ENCODE measurements at places on chromosomes 3 and 15.
A peak's percentile ranks its signal among the peaks of the same experiment; 100 is the strongest.

- peak; percentile 47 for DNase-seq
Observed at GRCh38 chr3:55476515-55476914, 10.6 kb downstream of the WNT5A start.

- DNase-seq, result no peak
Observed at GRCh38 chr15:57133127-57133968, 214.9 kb downstream of the TCF12 start.

- DNase-seq, result no peak
Observed at GRCh38 chr3:140368223-140368811, 309.5 kb upstream of the TRIM42 start.

DNA sequence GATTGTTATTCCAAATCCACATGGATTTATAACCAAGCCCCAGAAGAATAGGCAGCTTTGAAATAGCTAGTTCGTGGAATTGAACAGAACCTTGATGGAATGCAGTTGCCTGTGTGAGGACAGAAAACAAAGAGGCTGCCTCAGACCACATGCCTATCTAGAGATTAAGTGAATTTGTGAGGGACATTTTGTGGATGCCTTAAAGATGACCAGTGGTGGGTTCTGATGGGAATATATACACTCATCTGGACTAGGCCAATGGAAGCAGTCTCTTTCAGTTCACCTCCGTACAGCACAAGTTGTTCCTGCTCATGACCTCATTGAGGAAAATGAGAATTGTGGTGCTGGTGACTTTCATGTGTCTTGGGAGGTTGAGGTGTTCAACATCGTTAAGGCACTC lies 63.2 kb upstream of the PYDC2 start:
- no peak for DNase-seq

DNA sequence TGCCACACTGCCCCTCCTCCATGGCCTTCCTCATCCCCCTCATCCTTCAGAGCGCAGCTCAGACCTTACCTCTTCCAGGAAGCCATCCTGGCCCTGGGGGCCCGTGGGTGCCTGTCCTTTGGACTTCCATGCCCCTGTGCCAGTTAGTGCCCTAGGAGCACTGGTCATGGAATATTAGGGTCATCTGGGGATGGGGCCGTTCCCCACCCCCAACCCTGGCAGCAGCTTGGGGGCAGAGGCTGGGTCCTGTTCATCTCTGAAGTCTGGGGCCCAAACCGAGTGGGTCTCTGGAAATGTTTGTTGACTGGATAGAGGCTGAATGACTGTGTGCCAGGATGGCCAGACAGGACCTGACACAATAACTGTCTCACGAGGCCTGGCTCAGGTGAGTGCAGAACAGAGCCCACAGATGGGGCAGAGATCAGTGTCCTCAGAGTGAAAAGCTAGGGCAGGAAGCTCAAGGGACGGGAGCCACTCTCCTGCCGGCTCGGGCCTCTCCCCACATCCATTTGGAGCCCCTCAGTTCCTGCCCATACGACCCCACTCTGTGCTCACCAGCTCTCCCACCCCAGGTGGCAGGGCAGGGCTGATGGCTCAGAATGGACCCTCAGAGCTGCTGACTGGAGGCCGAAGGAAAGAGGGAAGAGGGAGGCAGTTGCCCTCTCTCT lies 62.5 kb downstream of the TLE3 start:
- DNase-seq, result no peak
